Thymus (tissue), 14 donors: ENCODE measurements at places on chromosomes 3 and 15.

- DNase-seq = no peak
Observed at GRCh38 chr3:13475871-13476590, 4.1 kb upstream of the HDAC11 start.

- DNase-seq = no peak
Observed at GRCh38 chr15:80764535-80764934, 14.6 kb upstream of the CEMIP start.

- no peak for DNase-seq
Observed at GRCh38 chr3:28835751-28836150, 445.1 kb upstream of the RBMS3 start.

DNA sequence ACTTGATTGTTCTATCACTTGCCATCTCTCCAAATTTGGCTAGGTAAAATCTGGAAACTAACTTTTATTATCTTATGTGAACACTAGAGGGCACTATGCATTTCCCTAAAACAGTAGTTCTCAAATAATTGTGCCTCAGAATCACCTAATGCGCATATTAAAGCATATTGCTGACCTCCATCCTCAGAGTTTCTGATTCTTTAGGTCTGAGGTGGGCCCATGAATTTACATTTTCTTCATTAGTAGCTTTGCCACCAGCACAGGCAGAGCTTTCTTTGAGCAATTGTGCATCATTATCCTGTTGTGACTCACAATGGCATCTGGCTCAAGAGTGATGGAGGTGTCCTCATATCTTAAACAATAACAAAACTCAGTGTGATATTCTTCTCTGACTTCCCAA, 17.5 kb upstream of the BCHE start:
- no peak for DNase-seq

GRCh38 chr3:61218504-61218903, 32.7 kb downstream of the FHIT start:
- no peak for DNase-seq

DNA sequence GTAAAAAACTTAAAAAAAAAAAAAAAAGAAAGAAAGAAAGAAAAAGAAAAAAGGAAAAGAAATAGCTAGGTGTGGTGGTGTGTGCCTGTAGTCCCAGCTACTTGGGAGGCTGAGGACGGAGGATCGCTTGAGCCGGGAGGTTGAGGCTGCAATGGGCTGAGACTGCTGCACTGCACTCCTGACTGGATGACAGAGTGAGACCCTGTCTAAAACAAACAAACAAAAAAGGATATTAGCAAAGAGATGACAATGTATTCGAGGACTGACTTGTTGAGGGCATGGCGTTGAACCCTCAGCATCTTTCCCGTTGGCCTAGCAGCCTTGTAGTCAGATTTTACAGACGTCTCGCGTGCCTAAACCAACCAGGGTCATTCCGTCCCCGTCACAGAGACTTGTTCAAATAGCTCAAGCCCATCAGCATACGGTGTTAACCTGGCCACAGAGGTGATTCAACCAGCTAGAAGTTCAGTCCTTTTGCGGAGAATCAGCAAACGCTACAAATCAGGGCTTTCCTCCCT, 528 bp upstream of the NIT2 start:
- DNase-seq = no peak

- no peak for DNase-seq
Observed at GRCh38 chr15:23866832-23867231, 179.7 kb upstream of the NDN start.
